NCI-H1092 treated with DMSO at 0.1 percent for 48 hours (cell line): ENCODE measurements at places on chromosomes 2 and 18.

- DNase-seq: no peak
Measured at GRCh38 chr18:48160622-48161021, 230.2 kb upstream of the SMAD2 start.

GRCh38 chr2:15732341-15733077 lies 140.8 kb downstream of the DDX1 start:
- DNase-seq: no peak

GRCh38 chr18:67145586-67146292 lies 370.8 kb downstream of the DSEL start:
- DNase-seq: no peak

- DNase-seq: no peak
Measured at GRCh38 chr18:21330122-21330701, 88.2 kb downstream of the GREB1L start.

DNA sequence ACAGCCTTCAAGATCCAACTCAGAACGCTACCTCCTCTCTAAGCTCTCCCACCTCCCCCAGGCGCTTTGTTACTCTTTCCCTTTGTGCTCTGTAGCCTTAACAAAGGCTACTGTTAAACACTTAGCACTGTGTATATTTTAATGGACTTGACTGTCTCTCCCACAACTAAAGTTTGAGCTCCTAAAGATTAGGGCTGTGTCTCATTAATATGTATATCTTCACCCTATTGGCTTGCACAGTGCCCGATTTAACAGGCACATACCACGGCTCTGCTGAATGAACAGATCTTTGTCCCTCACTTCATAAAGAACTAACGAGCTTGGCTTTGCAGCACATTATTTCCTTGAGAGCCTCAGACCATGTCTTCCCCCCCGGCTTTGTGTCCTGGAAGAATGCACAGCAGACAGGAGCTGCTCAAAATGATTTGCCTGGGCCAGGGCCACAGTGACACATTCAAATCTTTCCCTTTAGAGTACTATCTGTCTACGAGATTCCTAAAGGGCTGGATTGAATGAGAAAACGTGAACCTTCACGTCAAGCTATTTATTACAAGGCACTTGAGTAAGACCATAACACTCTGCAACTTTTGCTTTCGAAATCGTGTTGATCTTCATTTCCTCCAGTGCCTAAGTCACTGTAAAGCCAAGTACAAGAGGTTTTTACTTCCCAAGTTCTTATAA lies 22.1 kb downstream of the ABHD3 start:
- DNase-seq: no peak

DNA sequence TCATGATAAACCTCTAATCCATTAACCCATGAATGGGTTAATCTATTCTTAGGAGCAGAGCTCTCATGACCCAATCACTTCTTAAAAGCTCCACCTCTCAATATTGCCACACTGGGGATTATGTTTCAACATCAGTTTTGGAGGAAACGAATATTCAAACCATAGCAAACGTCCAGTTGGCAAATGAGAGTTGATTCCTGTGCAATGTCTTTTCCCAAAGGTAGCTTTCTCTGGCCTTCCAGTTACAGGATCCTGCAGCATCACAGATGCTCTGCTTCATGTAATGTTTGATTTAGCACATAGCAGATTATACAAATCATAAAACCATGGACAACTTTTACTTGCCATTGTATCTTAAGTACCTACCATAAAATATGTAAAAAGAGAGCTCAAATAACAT lies 481.0 kb downstream of the TNS1 start:
- DNase-seq: no peak

- DNase-seq: no peak
Measured at GRCh38 chr2:125450092-125450491, 1205.9 kb upstream of the GYPC start.

DNA sequence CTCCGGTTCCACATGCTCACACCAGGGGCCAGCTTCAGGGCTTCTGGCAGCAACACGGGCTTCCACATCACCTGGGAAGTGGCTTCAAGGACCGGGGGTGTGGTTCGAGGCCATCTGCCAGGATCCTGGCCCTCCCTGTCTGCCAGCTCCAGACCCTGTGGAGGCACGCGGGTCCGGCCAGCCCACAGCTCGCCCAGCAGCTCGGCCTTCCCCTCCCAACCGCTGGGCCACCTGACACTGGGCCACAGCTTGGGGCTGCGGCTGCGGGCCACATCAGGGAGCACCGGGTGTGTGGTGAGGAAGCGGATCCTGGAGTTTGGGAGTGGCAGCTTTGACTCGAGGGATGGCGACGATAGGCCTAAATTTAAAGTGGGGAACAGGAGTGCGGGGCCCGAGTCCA lies 7.0 kb downstream of the C2orf81 start:
- no peak for DNase-seq

DNA sequence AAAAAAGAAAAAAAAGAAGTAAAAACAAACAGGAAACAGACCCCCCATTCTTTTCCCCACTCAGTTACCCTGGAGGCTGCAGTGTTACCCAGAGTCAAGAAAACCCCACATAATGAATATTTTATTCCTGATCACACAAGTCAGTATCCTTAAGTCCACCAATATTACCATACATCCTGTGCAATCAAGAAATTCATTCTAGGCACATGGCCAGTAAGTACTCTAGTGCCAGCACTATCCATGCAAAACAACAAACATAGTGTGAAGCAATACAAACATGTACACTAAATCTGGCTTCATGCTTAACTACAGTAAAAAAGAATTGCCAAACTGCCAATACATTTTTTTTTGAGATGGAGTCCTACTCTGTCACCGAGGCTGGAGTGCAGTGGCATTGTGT lies 111.6 kb downstream of the FAM168B start:
- DNase-seq: no peak

DNA sequence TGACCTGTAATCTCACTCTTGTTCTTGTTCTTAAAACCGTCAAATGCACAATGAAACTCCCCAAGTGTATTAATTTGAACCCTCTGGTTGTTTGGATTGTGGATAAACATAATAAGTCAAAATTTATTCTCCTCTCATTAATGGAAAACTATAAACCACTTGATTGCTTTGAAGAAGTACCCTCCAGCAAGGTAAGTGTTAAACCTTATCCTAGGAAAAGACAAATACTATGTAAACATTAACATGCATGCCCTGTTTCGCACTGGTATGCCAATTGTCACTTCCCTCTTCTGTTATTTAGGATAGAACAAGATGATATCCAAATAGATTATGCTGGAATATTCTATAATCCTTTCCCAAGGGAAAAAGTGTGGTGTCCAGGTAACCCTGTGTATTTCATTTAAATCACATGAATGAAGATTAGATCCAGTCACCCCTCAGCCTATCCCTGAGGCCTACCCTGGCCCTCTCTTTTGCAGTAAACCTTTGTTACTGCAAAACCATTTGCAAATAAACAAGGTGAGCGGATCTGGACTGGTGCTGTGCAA lies 1.3 kb downstream of the ADI1 start:
- DNase-seq: no peak

- DNase-seq: no peak
Measured at GRCh38 chr2:173119944-173120343, 44.3 kb downstream of the MAP3K20 start.

GRCh38 chr18:45556222-45556621 lies 59.1 kb upstream of the SLC14A2 start:
- DNase-seq: no peak

GRCh38 chr18:9862686-9863085 lies 23.1 kb upstream of the TXNDC2 start:
- DNase-seq: peak; percentile 17

- DNase-seq: no peak
Measured at GRCh38 chr2:199456383-199457146, 1.2 kb downstream of the SATB2 start.

DNA sequence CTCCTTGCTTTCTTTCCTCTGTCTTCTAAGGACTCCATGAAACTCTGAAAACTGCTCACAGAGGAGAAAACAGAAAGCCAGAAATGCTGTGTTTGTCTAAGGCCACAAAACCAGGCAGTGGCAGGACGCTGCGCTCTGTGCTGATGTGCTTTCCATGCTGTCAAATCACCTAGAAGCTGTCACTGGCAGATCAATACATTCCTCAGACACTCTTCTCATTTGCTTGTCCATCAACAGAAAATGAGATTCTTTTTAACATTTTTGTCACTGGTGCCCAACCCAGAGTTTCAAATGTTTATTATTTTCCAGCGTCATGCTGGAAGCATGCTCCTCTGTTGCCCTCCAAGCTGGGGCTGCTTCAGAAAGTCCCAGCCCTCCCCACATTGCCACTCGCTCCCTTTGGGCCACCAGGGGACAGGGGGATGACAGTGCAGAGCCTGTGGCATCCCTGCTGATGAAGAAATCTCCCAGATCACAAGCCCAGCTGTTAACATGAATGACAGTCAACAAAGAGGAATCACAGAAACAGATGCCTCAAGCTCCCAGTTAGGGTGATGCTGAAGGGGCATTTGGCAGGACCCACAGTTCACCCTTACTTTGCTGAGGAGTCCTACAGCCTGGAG lies 117.5 kb upstream of the MEIS1 start:
- no peak for DNase-seq

GRCh38 chr2:74522516-74522915 lies 3.5 kb downstream of the DQX1 start:
- DNase-seq: no peak

DNA sequence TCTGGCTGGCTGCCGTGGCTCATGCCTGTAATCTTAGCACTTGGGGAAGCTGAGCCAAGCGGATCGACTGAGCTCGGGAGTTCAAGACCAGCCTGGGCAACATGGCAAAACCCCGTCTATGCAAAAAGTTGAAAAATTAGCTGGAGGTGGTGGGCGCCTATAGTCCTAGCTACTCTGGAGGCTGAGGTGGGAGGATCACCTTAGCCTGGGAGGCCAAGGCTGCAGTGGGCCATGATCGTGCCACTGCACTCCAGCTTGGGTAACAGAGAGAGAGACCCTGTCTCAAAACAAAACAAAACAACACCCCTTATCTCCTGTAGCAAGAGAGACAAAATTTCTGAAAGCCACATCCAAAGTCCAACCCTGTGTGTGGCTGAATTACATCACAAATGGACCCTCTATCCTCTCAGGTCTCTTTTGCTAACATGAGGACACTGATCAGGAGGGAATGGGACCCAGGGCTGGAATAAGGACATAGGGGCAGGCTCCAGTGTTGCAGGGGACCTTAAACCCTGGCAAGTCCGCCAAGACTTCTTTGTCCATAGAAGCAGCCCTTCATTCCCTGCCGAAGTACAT lies 64.8 kb downstream of the PSMG2 start:
- DNase-seq: no peak

GRCh38 chr2:85421260-85422071 lies 3.0 kb downstream of the SH2D6 start:
- DNase-seq: peak; percentile 75

DNA sequence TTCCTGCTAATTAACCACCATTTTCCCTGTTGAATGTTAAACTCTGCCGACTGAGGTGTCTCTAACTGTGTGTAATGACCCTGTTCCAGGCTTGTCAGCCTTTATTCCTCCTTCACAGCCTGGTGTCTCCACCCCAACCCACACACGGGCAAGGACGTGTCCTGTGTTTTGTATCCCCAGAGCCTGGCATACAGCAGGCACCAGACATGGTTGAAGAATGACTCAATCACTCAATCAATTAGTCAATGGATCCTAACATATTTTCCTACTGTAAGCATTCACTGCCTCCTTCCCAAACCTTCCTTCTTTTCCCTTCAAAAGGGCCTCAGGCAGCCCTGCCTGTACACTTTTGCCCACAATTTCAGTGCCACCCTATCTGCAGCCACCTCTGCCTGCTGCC lies 2.7 kb upstream of the TNS1 start:
- DNase-seq: no peak

DNA sequence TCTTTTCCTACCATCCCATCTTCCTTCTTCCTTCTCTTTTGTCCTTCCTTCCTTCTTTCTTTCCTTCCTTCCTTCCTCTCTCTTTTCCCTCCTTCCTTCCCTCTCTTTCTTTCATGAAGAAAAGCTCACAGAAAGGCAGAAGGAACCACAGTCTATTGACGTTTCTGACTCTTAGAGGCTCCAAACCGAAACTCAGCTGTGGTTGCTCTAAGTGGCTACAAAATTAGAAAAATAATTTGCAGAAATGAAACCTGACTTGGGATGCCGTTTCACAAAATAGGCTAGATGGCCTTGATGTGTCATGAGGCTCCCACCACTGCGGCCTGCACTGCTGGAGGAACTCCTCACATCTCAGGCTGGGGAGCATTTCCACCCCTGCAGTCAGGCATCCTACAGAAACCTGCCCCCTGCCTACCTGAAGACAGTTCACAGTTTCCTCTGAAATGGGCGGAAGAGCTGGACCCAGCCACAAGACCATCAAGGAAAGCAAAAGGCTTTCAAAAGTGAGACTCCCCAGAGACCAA lies 165.6 kb downstream of the SMAD7 start:
- DNase-seq: no peak

DNA sequence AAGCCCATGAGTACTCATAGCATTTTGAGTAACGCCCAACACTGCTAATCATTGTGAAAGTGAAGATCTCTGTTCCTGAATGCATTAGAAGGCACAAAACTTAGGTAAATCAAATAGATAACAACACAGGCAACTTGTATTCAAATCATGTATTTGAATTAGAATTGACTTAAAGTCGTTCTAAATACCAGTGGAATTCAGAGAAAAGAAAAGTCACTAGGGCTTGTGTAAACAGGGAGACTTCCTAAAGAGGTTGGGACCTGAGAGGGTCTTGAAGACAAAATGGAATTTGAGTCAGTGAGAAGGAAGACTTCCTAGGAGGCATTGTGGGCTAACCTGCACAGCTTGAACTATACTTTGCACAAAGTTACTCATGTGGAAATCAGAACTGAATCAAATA lies 127.2 kb downstream of the CTNNA2 start:
- no peak for DNase-seq

GRCh38 chr18:70423988-70424387 lies 135.1 kb downstream of the SOCS6 start:
- no peak for DNase-seq

DNA sequence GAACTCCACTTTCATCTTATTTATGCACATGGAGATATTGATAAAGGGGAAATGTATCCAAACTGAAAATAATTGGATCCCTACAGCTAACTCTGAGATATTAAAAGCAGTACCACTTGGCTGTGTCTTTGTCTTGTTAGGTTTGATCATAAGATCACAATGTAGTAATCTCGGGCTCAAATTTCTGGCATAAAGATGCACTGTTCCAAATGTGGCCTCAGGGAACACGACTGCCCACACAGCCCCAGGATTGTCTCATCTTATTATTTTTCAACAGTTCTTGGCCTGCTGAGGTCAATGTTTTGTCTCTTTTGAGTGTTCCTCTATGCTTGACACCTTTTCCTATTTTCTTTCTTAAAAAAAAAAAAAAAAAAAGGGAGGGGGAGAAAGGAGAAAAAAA lies 114.1 kb downstream of the GBX2 start:
- no peak for DNase-seq

- no peak for DNase-seq
Measured at GRCh38 chr2:42050010-42050702, 2.3 kb downstream of the PKDCC start.

DNA sequence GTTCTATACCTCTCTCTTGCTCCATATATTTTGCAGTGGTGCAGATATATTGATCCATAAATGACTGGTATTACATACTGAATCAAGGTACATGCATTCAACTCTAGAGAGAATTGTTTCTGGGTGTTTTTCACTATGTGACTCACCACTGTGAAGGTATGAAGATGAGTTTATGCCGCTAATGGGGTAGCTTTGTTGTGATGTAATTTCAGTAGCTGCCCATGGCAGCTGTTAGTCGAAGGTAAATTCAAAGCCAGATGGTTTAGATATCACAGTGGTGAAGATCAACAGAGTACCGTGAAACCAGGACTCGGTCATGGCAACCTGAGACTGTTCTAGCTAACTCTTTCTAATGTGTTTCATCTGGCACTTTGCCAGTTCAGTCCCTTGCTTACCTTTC lies 50.4 kb downstream of the PKP4 start:
- no peak for DNase-seq
